Esophagus mucosa (tissue), 1 donor: ENCODE measurements at places on chromosomes 1 and 21.
A peak's percentile ranks its signal among the peaks of the same experiment; 100 is the strongest.

DNA sequence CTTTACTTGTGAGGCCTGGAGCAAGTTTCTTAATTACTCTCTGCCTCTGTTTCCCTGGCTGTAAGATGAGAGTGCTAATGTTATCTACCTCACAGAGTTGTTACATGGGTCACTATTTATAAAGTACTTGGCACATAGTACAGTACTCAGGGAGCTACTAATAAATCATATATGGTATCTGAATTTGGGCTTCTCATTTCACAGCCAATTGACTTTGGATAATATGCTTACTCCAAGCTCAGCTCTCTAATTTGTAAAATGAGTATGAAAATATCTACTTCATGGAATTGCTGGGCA, 108.5 kb upstream of the HOOK1 start:
- ATAC-seq, result no peak

- no peak for ATAC-seq
These were observed 34.6 kb downstream of the SNX7 start for GRCh38 chr1:98696077-98696476.

DNA sequence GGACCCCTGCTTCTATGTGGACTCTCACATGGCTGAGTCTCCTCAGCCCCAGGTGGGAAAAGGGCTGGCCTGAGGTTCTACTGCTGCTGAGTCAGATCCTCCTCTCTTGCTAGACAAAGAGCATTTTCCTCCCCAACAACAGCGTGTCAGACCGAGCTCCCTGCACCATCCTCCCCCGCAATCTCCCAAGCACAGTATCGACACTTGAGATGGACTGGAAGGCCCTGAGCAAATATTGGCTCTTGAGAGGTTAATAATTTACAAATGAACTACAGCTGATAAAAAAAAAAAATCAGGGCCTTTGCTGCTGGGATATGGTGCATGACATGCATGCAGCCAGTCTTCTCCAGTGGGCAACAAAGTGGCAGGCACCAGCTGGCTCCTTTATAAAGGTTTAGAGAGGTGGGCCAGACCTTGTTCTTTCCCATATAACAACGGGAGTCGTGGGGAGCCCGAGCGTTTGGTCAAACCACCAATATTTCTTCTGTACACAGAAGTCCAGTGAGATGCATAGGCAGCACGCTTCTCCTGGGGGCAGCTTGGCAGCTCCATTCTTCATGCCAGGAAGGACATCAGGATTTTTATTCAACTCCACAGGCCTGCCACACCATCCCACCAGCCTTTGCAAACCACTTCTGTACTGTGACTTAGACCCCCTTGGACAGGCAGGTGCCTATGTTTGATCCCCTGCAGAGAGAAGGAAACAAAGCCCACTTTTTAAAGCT, 55.4 kb upstream of the CAMK1G start:
- no peak for ATAC-seq

GRCh38 chr1:159790237-159790917, 9.6 kb downstream of the DUSP23 start:
- no peak for ATAC-seq

GRCh38 chr1:245500546-245500945, 345.8 kb downstream of the KIF26B start:
- ATAC-seq, result peak; percentile 91

GRCh38 chr21:35674895-35675470, 385.3 kb downstream of the SETD4 start:
- ATAC-seq, result no peak

DNA sequence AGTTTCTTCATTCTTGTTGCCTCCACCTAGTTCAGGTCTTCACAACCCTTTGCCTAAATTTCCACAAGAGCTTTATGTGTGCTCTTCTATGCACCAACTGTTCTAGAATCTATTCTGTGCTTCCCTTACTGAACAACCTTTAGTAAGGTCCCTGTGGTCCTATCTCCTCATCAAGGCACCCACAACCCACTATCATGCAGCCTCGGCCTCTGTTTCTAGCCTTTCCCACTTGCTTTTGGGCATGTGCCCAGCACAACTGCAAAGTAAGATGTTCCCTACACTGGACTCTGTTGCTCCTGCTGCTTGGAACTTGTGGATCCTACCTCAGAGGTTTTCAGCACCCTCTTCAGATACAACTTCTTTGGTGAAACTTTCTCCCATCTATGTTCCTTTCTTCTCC, 2.4 kb upstream of the IER5 start:
- no peak for ATAC-seq

GRCh38 chr1:9315411-9316079, 22.9 kb downstream of the SPSB1 start:
- peak; percentile 26 for ATAC-seq

- ATAC-seq, result no peak
These were observed 20.8 kb downstream of the SCYL3 start for GRCh38 chr1:169872906-169873305.

- ATAC-seq, result peak; percentile 32
These were observed 66.4 kb downstream of the DDAH1 start for GRCh38 chr1:85398391-85399064.

DNA sequence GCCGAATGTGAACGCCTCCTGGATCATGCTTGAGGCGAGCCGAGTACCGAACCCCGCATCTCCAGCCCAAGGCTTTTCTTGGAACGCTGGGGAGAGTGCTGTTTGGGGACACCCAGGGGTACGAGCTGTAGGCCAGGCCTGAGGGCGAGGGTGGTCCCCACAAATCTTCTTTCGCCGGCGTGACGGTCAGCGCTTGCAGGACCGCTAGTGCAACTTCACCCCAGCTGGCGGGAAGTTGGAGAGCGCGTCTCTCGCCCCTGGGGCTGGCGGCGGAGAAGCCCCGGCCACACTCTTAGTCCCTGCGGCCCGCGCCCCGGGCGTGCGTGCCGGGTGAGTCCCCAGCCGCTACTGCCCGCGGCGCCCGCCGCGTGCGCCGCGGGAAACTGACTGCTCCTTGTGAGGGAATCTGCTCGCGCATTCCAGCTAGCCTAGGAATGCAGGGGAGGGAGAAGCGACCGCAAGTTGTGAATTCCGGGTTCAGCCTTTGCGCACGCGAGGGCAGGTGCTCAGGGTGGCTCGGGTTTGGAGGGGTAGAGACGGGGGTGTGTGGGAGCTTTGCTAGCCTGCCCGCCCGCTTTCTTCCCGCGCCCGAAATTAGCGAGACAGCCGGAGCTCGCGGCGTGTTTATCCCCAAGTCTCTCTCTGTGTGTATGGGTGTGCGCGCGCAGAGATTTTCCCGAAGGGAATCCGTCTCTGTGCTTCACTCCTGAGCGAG, 884 bp downstream of the LHX4 start:
- peak; percentile 8 for ATAC-seq

DNA sequence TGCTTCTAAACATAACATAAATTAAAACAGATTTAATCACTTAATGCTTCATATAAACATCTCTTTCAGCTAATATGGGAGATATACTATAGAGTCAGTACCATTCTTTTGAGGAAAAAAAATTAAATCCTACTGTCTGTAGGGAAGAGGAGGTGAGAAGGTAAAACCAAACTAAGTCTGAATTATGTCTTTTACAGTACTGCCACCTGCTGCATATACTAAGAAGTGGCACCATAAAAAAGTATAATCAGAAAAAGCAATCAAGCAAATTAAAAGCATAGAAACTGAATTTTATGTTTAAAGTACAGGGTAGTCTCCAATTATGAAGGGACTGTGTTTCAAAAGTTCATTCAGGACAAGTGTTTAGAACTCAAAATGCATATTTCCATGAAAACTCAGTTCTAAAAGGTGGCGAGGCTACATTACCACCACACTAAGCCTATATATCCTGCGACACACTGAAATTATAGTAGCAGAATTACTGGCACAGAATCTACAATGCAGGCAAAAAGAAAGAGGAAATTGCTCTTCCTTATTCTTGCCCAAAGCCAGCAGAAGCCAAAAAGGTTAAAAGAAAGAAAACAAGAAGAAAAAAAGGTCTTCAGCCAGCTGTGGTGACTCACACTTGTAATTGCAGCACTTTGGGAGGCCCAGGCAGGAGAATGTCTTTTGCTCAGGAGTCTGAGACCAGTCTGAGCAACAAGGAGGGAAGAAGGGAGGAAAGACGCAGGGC, 9.0 kb downstream of the NSL1 start:
- peak; percentile 54 for ATAC-seq

DNA sequence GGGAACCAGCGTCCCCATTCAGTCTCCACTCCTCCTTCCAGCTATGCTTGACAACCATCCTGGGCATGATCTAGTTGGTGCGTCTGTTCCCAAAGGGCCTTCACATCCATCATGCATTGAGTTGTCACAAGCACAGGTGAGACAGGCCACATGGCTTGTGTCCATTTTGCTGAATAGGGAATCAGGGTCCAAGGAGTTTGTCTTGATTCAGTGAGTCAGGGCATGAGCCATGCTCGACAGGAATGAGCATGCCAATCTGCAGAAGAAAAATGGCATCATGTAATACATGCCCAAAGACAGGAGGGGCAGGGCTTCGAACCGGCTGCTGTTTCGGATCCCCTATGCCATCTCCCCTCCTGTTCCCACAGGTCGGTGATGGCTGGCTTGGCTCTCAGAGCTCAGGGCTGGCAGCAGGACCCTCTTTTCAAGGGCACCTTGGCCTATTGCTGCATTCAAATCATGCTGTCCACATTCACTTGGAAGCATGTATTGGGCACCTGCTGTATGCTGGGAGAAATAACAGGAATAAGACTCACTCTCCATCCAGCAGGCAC, 44.5 kb downstream of the PKP1 start:
- peak; percentile 76 for ATAC-seq

DNA sequence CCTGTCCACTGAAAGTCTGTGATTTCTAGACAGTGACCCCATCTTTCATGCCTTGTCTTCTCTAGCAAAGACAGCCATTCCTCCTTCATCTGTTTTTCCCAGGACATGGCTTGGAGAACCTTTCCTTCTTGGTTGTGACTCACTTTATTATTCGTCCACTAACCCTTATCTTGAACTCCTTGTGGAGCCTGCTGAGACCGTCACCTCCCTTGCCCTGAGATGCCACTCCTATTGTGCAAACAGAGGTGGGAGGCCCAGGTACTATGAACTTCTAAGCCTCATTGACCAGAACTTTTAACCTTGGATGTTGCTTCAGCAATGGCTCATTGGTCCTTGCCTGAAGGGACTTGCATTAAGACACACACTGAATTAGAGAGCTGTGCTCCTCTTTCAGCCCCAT, 117.5 kb downstream of the FOXD2 start:
- ATAC-seq, result peak; percentile 74

DNA sequence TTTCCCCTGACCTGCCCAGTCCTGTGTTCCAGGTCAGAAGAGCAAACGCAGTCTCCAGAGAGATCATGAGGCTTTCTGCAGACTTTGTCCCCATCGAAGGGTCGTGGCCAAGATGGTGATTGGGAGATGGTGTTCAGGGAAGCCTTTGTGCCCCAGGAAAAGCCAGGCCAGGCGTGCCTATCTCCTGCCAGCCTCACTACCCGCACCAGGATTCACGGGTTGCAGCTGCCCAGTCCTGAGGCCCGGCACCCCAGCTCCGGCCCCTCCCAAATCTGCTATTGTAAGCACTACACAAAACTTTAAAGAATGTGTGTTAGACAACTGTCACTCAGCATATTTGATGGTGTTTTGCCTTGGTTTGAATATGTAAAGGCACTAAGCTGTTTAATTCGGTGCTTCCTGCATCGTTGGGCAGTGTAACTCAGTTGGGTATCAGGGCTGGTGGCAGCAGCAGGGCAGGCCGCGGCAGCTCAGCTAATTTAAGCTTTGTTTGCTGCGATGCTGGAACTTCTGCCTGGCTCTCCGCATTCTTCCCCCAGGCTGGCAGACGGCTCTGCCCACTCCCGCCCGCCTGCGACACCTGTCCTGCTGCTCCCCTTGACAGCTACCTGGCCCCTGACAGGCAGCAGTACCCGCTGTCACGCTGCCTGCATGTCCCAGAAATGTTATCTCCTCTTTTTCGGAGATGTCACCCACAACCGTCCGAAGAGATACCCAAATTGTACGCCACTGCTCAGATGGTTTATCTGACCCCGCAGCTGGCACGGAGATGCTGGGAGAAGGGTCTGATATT, 209.0 kb upstream of the VAMP3 start:
- no peak for ATAC-seq

DNA sequence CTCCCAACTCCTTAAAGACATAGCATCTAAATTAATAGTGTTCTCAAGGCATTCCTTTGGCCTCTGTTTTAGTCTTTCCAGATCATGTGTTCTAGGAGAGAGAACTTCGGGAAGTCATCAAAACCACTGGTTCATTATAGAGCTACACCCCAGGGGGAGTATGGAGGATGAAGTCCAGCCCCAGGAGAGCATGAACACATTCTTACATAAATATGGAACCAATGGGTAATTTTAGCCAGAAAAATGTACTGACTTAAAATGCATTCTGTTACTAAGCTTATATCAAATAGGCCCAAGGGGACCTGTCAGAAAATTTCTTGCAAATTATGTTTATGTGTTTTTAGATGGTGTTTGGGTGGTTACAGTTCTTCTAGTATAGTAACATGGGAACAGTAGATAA, 165.2 kb downstream of the NTMT2 start:
- ATAC-seq, result no peak

DNA sequence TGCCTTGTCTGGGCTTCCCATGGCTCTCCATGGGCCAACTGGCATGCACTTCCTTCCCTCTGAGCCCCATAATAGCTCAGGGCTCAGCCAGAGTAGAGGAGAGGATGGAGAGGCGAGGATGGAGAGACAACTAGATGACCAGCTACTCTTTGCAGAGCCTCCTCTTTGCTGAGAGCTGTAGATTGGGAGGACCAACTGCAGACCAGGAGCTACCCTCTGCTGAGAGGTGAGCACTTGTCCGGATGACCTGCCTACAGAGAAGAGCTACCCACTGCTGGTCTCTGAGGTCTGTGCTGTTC, 58.0 kb upstream of the ETV3 start:
- no peak for ATAC-seq

DNA sequence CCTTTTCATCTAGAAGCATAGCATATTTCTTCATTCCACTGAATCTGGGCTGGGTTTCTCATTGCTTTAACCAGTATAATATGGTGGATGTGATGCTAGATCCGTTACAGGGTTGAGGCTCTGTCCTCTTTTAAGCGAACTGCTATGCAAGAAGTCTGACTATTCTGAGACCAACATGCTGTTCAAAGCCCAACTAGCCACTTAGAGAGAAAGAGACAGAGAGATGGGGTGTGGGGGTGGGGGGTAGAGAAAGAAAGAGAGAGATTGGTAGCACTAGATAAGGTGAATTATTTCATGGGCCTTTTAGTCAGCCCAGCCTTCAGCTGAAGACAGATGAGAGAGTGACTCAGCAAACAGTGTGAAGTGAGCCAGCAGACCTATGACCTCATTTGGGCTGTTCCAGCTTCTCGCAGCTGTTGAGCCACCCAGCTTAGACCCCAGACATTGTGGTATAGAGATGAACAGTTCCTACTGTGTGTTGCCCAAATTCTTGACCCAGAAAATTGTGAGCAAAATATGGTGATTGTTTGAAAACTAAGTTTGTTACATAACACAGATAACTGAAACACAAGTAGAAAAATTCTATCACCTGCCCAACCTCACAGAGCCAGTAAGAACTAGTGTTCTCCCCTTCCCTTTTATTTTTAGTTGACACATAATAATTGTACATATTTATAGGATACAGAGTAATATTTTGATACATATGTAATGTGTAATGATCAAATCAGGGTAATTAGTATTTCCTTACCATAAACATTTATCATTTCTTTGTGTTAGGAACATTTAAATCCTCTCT, 40.7 kb upstream of the PRKACB start:
- ATAC-seq, result peak; percentile 80

- no peak for ATAC-seq
These were observed 15.9 kb upstream of the TMEM222 start for GRCh38 chr1:27306071-27306470.

- peak; percentile 73 for ATAC-seq
These were observed 2.7 kb downstream of the CAPN2 start for GRCh38 chr1:223714849-223715603.
